ENCODE measurements at places on chromosomes 4 and X. TPM values are rescaled to one million over a fixed set of nuclear protein-coding genes. Genes with fewer than 3 reads are reported as not detected.

- DNase-seq = no peak
Observed at GRCh38 chr4:61210186-61210939, 10.2 kb downstream of the ADGRL3 start.

DNA sequence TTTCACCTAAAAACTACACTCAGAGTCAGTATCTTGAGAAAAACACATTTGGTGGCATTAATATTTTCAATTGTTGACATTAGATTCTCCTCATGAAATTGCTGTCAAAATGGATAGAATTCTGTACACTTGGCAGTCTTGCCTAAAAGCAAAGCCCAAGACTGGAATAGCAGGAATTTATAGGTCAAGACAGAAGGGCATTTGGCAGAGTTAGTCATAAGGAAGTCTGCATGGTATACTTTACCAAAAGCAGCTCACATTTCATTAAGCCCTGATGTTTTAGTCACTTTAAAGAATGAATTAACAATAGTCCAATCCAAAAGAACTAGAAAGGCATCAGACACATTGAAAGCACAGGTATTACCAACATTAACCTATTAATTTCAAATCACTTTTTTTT, 7.1 kb downstream of the CCDC160 start:
- DNase-seq = no peak

DNA sequence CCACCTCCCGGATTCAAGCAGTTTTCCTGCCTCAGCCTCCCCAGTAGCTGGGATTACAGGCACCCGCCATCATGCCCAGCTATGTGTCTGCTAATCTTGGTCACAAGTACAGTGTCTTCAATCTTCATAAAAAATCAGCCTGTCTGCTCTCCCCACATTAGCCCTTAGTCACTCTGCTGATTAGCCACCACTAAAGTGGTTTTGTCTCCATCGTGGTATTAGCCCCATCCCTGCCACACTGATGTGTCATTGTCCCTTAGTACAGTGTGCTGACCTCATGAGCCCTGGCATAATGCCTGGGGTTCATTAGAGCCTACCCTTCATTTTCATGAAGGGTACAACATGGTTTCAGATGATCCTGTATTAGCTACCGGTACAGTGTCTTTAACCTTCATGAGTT, 49.9 kb downstream of the ZNF157 start:
- DNase-seq = no peak

- DNase-seq = no peak
Observed at GRCh38 chrX:11113731-11114130, 2.6 kb downstream of the HCCS start.

DNA sequence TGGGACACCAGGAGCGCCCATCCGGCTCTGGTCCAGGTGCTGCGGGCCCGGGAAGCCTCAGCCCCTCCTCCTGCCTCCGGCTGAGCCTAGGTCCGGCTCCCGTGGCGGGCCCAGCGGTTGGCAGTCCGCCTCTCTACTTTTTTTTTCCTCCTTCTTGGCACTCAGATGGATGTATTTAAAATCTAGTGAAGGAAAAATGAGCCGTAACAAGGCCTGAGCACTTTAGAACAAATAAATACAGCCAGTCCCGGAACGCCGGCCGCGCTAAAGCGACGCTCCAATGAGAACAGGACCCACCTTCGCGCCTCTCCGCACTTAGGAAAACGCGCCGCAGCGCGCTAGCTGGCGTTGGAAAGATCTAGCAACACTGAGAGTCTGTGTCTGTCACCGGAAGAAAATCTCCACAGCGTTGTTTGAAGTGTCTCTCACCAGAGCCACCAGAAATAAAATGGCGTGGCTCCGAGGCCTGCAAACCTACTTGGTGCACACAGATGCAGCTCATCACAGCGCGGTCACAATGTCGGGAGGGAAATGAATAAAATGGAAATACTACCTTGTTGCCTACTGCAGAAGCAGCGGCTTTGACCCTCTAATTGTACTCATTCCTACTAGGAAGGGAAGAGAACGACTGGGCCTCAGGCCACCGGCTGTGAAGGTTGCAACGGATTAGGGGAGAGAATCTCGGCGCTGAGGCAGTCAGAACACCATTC, 4.7 kb downstream of the NEUROG2 start:
- DNase-seq = no peak

DNA sequence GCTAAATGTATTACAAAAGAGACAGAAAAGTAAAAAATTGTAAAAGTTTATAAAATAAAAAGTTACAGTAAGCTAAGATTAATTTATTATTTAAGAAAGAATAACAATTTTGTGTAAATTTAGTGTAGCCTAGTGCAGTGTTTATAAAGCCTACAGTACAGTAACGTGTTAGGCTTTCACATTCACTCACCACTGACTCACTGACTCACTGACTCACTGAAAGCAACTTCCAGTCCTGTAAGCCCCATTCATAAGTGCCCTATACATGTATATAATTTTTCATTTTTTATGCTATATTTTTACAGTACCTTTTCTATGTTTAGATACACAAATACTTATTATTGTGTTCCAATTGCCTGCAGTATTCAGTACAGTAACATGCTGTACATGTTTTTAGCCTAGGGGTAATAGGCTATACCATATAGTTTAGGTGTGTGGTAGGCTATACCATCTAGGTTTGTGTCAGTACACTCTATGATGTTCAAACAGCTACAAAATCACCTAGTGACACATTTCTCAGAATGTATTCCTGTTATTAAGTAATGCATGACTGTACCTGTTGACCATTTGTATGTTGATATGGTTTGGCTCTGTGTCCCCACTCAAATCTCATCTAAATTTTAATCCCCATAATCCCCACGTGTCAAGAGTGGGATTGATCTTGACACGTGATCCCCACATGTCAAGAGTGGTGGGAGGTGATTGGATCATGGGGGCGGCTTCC, 57.9 kb downstream of the CFAP299 start:
- no peak for DNase-seq

DNA sequence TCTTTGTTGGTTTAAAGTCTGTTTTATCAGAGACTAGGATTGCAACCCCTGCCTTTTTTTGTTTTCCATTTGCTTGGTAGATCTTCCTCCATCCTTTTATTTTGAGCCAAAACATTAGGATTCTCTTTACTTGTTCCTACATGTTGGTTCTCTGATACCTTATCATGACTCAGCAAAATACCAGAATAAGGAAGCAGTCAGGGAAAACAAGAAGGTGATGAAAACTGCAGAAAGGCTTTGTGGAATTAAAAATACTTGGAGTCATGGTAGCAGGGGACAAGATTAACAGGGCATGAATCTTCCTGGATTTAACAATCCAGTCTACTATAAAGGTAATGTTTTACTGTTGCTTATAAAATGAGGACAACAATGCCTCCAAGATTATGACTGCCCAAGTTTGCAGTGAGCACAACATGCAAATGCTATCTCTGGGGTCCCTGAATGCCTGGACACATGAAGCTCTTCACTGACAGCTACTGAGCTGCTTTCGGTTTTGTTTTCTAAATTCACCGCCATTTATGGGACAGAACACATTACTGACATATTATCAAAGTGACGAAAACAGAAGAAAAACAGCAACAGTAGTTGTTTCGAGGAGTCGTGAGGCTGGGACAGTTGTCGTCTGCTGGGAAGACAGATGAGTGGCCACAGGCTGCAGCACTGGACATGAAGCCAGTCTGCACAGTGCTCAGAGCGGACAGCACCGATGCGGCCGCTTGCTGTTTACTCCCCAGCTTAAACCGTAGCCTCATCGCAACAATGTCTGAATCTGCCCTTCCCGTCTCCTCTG, 174.5 kb upstream of the DKK2 start:
- no peak for DNase-seq

MAP7D2 gene
- polyA plus RNA-seq = 1.0 TPM

USP17L29 gene
- not detected for polyA plus RNA-seq

CFAP47 gene
- polyA plus RNA-seq = 0.02 TPM

EFHC2 gene
- polyA plus RNA-seq = 0.03 TPM

Measured in SK-N-SH (cell line).